Omental fat pad (tissue), 4 donors: ENCODE measurements at places on chromosomes 1 and 21.

GRCh38 chr1:54296666-54297065 is 96.7 kb downstream of the MRPL37 start:
- no peak for DNase-seq

- DNase-seq: no peak
These were observed 2.4 kb downstream of the ENO1 start for GRCh38 chr1:8876087-8876486.

DNA sequence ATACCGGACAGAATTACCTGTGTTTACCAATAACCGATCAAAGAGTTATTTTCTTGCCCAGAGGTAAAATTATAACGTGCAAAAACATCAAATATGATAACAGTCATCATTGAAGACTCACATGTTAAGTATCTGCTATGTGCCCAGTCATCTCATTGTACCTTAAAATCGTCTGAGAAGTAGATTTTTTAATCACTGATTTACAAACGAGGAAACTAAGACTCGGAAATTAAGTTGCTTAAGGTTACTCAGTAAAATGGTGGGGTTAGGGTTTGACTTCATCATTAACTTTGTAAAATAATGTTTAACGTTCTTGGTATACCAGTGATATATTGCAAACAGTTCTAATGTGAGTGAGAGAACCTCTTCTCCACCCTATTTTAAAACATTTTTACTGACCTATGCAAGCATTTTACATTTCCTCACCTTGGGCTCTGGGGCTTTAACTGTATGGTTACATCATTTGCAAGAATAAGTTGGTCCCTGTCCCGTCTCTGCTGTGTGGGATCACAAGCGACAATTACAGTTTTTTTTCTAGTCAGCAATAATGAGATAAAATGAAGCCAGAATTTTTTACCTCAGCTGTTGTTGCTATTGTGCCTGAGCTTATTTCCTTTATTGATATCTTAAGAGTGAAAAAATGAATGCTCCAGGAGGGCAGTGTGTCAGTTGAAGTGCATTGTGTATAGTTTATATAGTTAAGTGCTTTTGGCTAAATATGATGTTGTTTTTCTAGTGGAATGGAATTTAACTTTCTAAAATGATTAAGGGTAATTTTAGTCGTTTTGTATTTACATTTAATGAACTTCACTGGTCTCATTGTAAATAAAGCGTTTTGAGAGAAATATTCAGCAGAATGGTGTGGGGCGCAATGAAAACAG is 2.7 kb downstream of the RPRD2 start:
- no peak for DNase-seq

DNA sequence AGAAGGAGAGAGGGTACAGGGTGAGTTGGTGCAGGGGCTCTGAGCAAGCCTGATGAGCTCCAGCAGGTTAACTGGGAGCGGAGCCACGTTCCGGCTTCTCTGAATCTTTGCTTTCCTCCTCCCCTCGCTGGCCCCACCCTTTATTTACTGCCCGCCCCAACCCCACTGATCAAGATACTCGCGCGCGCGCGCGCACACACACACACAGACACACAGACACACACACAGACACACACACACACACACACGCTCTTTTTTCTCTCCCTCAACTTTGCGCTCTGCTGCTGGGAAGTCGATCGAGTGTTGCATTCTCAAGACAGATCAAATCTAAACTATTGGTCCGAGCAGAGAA is at the start of gene GRIK1:
TSS of gene GRIK1 (minus strand) at position 73 of the 352 bp plus-strand sequence.
- DNase-seq: no peak

- DNase-seq: no peak
These were observed 10.4 kb upstream of the CCDC27 start for GRCh38 chr1:3741566-3742438.
